ENCODE measurements at places on chromosomes 4 and X.

DNA sequence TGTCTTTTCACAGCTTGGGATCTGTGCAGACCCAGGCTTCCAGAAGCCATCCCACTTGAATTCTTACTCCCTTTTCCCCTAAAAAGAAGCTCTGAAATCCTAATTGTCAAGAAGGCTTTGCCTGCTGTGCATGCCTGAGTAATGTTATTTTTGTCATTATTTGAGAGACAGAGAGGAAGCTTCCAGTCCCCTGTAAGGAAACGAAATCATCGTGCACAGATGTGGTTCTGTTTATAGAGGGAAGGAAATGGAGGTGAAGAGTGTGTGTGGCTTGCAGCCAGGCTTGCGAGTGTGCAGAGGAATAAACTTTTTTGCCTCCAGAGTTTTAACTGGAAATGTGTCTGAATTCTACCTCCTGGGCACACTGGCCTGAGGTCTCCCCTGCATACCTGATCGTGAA lies 70.2 kb downstream of the TBL1X start:
- DNase-seq = no peak

DNA sequence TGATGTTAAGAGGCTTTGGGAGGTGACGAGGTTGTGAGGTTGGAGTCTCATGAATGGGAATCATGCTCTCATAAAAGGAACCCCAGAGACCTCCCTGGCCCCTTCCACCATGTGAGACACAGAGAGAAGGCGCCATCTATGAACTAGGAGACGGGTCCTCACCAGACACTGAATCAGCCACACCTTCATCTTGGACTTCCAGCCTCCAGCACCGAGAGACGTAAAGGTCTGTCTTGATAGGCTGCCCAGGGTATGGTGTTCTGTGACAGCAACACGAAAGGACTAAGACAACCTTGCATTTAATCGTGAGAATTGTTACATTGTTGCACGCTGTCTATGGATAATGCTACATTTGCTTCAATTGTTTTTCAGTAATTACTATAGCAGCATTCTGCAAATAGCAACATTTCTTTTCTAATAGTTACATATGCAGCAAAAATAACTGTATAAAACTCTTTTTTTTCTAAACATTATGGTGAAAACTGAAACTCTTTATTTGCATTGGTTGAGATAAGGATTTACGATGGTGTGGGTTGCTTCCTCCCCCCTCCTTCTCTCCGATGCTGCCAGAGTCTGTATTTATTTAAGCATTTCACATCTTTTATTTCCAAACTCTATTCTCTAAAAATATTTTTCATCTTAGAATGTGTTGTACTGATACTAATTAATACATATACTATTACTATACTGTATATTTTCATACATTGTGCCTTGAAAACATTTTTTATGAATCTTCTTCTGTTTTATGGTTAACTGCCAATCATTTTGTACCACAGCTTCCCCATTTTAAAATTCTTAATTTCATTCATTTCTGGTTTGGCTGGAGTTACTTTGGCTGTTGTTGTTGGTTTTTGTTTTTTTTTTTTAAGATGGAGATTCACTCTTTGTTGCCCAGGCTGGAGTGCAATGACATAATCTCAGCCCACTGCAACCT lies 26.4 kb upstream of the AKAP17A start:
- DNase-seq = no peak

- DNase-seq = no peak
Measured at GRCh38 chr4:137310166-137310565, 222.1 kb downstream of the PCDH18 start.

- DNase-seq = no peak
Measured at GRCh38 chrX:149757206-149758067, 16.4 kb upstream of the HSFX1 start.

DNA sequence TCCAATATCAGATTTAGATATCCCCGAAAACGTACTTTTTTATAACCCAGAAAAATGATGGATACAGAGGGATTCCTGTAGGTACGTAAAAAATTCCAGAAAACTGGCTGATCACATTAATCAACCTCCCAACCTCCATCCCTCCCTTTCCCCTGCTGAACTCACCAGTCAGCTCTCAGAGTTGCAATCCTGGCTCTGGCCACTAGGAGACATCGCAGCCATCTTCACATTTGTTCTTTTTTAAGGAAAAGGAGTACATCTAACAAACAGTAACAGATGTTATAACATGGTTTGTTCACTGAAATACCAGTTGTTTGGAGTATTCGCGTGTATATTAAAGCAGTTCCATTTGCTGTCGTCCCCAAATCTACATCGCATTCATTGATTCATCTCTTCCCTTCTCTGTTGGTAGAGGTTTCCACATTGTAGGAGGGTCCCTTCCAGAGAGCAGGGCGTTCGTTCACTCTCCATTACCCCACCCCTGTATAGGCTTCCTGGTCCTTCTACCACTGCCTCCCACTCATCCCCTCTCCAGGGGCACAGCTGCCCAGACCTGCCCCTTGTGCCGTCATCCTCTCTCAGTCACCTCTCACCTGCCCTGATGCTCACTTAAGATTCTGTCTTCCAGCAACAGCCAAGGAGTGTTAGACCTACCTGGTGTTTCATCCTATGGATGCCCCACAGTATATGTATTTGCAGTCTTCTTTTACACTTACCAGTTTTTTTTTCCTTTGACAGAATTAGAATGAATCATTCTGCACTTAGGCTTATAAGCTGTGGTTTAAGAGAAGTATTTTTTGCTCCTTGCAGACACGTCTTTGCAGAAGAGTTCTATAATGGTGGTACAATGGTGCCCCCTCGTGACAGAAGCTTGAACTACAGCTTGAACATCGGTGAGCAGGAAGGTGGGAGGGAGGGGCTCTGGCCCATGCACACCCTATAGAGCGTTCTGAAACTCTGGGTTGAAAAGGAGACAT lies 36.8 kb upstream of the RAB40AL start:
- peak; percentile 68 for DNase-seq

GRCh38 chrX:109281483-109282275 lies 200.2 kb downstream of the GUCY2F start:
- no peak for DNase-seq

- DNase-seq = no peak
Measured at GRCh38 chr4:42473071-42473684, 75.9 kb downstream of the SHISA3 start.

- DNase-seq = no peak
Measured at GRCh38 chr4:2332201-2332975, 70.5 kb upstream of the MXD4 start.

DNA sequence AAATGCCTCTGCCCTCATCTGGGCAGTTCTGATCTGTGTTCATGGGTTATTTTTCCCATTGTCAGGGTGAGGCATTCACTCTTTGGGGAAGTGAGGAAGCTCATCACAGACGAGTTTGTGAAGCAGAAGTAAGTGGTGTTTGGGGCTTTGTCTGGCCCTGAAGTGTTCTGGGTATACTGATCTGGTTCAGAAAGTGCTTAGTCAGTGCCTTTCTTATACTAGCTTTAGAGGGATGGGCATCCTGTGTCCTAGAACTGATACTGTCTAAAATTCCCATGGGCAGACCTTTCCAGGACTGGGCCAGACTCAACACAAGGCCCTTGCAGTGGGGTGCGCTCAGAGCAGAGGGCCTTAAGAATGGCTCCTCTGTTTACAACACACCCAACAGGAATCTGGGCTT lies 6.4 kb downstream of the TRO start:
- no peak for DNase-seq

DNA sequence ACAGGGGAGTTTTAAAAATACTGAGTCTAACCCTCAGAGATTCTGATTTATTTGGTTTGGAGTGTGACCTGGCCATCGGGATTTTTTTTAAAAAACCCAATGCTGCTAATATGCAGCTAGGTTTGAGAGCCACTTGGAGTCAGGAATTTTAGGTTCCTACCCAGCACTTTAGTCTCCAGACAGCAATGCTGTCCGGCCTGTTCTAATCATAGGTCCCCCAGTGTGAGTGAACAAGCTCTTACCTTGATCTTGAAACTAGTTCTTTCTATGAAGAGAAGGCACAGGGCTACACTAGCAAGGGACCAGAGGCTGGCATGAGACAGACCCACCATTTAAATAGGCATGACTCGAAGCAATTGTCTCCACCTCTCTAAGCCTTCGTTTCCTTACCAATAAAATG lies 103.5 kb downstream of the SMIM20 start:
- no peak for DNase-seq
